ENCODE measurements at places on chromosomes 11 and 22. TPM values are rescaled to one million over a fixed set of nuclear protein-coding genes. Genes with fewer than 3 reads are reported as not detected.

MMP13 gene
- 3.0 TPM for total RNA-seq

GRCh38 chr22:30047364-30047738 is 32.9 kb upstream of the HORMAD2 start:
- DNase-seq: peak; percentile 36

- DNase-seq: peak; percentile 28
These were observed 583 bp downstream of the APLP2 start for GRCh38 chr11:130070109-130070845.

DNA sequence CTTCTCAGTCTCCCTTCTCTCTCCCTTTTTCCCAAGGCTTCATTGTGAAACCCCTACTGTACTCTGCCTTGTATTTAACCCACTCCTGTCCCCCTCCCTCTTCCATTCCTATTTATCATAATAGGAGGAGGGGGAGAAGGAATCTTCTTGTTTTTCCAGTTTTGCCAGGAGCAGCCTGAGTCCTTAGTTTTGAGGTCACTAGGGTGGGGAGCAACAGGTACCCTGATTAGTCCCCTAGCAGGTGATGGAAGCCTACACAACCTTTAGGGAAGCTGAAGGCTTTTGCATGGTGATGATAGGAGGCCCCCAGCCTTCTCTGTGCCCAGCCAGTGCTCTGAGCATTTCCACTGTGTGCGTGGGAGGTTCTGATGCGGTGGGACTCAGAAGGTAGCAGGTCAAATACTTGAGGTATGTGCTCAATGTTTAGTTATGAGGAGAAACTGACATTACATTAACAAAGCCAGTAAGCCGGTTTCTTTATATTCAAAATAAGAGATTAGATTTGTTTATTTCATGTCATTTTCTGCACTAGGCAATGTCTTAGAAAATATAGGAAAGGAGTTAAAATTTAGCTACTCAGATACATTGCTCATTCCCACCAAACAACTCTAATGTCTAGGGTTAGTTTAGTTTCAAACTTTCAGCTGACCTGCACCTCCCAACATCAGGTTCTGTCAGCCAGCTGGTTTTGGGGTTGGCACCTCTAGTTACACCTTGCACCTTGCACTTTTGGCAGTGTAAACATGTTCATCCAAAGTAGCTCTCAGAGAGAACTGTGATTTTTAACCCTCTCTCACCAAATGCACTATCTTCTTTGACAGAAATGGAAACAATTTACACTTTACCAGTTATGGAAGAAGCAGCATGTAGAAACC is 26.0 kb downstream of the PARVA start:
- DNase-seq: no peak

DNA sequence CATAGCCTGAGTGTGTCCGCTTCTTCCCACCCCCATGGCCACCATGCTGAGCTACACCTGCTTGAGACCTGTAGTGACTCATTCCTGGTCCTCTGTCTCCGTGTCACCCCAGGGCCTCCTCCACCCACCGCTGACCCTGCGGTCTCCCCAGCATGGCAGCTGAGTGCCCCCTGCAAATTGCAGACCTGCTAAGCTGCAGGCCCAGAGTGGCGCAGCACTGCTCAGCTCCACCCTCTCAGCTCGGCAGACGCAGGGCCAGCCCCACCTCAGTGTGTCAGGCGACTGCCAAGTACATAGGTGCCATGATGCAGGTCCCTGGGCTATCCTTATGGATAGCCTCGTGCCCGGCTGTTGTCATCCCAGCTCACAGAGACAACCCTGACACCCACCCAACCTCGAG is 13.1 kb downstream of the MS4A15 start:
- no peak for DNase-seq

P2RY2 gene
- total RNA-seq: 2.7 TPM

- no peak for DNase-seq
These were observed 379.3 kb downstream of the OPCML start for GRCh38 chr11:133153031-133153430.

UVRAG gene
- 13.9 TPM for total RNA-seq

- DNase-seq: no peak
These were observed 468.0 kb downstream of the OPCML start for GRCh38 chr11:133064152-133064877.

DNA sequence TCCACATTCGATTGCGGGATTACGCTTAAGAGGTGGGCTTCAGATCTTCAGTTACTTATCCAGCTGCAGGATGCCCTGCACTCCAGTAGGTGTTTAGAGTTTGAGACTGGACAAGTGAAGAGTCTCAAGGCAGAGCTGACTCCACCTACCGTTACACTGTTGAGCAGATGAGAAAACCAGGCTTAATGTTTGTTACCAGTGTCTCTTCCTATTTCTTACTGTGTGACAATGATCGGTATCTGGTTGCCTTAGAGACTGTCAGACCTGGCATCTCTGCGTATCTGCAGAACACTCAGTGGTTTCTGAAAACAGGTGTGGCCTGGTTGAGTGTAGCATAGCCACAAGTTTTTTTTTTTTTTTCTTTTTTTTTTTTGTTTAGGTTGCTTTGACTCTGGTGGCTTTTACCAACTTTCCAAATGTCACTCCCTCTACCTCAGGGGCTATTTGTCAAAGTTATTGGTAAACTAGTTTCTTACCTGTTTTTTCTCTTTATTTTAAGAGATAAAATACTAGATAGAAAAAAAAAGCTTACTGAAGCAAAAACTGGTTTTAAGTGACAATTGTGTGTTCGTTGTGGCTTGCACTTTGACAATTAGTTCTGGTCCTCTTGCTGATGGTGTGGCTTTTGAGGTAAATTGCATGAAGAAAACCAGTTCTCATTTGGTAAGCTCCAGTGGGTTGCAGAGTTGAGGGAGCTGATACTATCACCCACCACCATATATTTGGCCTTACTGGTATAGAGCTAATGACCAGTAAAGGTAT is 284.8 kb downstream of the ETS1 start:
- no peak for DNase-seq

SLC7A4 gene
- 13.0 TPM for total RNA-seq

Data from prostate gland (tissue), 2 donors.